Mucosa of descending colon (tissue), 3 donors: ENCODE measurements at places on chromosomes 7 and 10. TPM values are rescaled to one million over a fixed set of nuclear protein-coding genes. Genes with fewer than 3 reads are reported as not detected.

DNA sequence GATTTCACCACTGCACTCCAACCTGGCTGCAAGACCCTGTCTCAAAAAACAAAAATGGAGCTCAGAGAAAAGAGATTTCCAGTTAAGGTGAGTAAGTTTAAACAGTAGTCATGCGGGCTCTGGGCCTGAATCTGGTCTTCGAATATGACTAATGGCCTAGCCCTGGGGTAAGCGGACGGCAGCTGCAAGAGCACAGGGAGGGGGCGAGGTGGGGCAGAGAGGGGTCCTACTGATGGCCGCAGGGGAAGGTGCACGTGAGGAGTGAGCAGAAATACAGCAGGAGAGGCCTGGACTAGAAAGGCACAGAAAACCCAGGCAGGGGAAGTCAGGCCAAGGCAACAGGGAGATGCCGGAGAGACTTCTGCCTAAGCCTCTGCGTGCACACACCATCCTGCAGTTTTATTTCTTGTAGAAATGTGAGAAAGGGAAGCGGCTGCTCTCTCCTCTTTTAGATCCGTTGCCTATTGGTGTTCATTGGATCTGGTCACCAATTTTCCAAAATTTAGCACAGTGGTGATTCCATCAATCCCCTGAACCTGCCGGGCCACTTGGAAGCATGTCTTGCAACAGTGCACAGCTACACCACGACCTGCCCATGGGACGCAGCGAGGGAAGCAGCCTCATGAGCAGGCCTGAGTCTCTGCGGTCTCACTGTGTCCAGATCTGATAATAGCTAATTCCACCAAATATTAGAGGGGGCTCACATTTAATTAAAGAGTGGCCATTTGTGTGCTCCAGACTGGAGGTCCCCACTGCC lies 139.0 kb downstream of the PAXIP1 start:
- no peak for DNase-seq

DNA sequence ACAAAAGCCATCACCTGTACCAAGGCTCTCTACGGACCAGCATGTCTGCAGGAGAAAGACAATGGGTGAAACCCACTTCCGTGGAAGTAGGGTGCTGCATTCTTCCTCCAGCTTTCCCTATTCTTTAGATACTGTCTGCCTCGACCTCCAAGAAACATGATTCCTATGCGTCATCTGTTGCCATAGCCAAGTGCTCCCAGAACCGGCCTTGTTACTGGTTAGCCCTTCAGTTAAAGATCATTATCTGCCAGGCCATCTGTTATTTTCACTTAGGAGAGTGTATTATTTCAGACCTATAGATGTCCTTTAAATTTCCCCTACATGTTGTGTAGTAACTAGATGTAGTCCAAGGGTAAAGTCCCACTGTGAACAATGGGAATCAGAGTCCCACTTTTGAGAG lies 89.0 kb upstream of the KIAA1217 start:
- DNase-seq, result no peak

GRCh38 chr10:118754229-118754555 lies 578 bp downstream of the CACUL1 start:
- DNase-seq, result peak; percentile 63

DNA sequence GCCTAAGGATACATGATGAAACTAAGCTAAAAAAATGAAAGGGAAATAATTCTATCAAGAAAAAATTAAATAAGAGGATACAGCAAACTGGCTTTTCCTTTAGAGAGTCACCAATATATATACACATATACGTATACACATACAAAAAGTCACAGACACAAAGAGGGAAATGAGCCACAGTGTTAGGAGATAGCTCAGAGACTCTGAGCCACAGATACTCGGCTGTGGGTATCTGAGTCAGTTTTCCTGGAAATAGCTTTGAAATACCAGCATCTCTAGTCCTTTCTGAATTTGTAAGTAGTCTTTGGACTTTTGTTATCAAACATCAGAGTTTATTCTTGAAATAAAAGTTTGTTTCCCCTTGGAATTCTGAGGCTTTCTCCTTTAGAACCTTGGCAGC lies 111.8 kb downstream of the TBXAS1 start:
- no peak for DNase-seq

DNA sequence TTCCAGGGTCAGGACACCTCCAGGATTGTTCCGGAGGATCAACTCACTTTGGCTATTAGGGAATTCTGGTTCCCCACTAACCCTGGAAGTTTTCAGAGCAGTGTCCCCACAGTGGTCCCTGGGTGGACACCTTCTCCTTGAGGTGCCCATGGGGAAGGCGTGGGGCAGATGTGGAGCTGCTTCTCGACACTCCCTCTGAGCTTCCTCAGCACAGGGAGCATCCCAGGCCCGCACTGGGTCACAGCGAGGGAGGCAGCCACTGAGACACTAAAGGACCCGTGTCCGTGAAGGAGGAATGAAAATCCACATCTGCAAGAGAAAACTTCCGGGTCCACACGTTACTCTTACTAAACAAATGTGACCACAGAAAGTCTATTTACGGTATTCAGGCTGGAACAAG lies 48.2 kb upstream of the MNX1 start:
- DNase-seq, result no peak

- DNase-seq, result no peak
These were observed 464.1 kb downstream of the SEMA3D start for GRCh38 chr7:84722734-84723133.

GRCh38 chr10:102406815-102407214 lies 11.3 kb downstream of the NFKB2 start:
- no peak for DNase-seq

DNA sequence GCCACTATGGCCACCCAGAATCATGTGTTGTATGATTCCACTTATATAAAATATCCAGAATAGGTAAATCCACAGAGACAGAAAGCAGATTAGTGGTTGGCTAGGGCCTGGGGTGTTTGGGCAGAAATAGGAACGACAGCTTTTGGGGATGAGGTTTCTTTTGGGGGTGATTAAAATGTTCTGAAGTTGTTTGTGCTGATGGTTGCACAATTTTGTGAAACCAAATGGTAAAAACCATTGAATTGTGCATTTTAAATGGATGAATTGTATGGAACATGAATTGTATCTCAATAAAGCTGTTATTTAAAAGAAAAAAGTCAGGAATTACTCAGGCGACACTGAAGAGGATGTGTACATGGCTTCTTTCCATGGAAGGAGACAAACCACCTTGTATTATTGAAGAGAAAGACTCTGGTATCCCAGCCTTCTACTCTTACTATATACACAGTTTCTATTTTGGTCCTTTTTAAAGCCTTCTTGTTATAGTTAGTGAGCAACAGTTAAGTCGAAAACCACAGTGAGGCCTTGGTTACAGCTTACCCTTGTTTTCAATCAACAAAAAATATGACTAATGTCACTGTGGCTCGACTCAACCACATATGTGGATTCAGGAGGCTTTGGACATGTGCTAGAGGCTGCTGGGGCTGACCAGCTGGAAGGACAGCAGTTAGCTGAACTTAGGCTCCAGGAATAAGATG lies 57.1 kb upstream of the KMT2E start:
- no peak for DNase-seq

- DNase-seq, result no peak
These were observed 73.6 kb downstream of the ATXN7L1 start for GRCh38 chr7:105802604-105803428.

DNA sequence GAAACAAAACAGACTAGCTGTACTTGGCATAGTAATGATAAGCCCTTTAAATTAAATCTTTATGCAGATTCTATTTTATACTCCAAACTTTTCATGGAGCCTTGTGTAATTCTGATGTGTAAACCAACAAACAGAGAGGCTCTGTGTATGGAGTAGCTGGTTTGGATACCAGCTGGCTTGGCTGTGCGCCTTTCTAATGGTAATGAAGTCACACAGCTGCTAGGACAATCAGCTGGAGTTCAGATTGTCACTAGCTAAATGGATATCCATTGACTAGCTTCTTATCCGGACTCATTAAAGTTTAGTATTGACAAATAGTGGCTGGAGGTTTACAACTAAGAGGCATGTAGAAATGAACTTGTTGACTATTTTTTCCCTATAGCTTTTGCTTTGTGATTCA lies 398.4 kb downstream of the DGKB start:
- DNase-seq, result no peak

DNA sequence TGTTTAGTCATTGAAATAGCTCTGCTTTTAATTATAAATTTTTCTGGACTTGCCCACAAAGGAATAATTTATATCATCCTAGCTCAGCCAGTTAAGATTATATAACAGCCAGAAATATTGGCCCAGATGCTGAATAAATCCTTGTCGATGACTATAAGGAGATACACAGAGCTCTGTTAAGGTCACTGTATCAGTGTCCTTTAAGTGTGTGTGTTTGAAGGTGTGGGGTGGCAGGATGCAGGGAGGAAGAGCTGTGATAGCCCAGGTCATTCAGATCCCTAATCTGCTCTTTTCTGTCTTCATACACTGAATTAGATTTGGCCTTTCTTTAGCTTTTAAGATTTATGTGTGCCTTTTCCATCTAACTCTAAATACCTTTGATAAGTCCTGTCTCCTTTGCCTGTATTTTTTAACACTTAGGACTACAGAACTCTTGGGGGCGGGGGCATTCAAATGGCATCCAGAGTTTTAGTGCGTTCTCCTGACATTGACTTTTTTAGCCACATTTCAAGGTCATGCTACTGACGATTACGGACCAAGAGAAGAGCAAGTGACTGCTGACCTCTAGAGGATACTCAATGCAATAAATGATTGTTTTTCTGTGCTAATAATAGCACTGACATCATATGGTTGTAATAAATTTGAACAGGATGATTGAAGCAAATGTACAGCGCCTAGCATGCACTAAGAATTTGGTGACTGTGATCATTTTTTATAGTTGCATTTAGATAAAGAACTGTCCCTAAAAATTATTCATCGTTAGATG lies 172.3 kb downstream of the CACNB2 start:
- DNase-seq, result no peak

GRCh38 chr7:33762151-33762910 lies 143.0 kb upstream of the BMPER start:
- DNase-seq, result no peak

- DNase-seq, result no peak
These were observed 44.4 kb upstream of the AKR1C2 start for GRCh38 chr10:5047912-5048628.

- DNase-seq, result no peak
These were observed 106.3 kb downstream of the GRK5 start for GRCh38 chr10:119313644-119314043.

DNA sequence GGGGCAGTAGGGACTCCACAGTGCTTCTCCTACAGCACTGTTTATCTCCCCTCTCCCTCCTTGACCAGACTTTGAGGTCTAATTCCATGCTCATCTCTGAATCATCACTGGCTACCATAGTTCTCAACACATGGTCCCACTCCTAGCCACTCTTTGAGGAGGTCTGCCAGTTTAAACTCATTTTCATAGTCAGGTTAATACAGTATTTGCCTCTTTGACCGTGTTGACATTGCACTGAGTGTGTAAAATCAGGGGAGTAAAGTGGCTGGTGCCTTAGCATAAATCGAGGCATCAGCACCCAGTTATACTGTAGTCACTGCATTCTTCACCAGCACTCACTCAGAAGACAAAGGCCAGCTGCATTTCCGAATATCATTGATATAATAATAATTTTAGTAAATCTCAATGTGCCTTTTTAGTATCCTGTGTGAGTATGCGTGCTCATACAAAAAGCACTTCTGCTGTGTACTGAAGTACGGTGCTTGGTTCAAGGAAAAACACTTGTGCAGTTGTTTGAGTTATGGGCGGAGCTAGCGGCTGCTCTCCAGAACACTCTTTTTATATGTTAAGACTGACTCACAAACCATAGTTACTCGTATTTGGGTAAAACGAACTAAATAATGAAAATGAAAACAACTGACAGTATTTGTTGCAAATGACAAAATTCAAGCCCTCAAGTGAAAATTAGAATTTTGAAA lies 89.7 kb downstream of the GALNT11 start:
- DNase-seq, result peak; percentile 31

ENTPD1 gene
- total RNA-seq, result 7.1 TPM

HOGA1 gene
- total RNA-seq, result 0.29 TPM

MYO1G gene
- 6.9 TPM for total RNA-seq

CYTH3 gene
- total RNA-seq, result 11.9 TPM

PSPH gene
- total RNA-seq, result 8.0 TPM
